ENCODE measurements at places on chromosomes 1 and 21.

GRCh38 chr1:205719762-205720161, 30.2 kb downstream of the NUCKS1 start:
- DNase-seq: no peak

GRCh38 chr21:45166931-45167330, 92.6 kb downstream of the ADARB1 start:
- no peak for DNase-seq

GRCh38 chr21:33546086-33546485, 3.2 kb downstream of the SON start:
- no peak for DNase-seq

GRCh38 chr1:36842448-36842847, 191.9 kb downstream of the GRIK3 start:
- no peak for DNase-seq

DNA sequence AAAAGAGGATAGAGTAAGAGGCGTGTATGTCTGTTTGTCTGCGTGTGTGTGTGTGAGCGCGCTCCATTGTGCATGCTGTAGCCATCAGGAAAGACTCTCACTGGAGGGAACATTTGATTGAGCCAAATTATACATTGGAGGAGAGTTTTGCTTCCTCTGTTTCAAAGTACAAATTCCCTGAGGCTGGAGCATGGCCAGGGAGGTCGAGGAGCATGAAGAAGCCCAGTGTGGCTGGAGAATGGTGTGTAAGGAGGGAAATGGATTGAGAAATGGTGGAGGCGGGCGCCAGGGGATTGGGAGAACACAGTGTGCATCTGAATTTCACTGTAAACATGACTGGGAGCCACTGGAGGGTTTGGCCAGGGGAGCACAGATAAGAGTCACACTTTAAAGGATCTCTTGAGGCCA, 22.1 kb upstream of the EFNA1 start:
- DNase-seq: no peak

DNA sequence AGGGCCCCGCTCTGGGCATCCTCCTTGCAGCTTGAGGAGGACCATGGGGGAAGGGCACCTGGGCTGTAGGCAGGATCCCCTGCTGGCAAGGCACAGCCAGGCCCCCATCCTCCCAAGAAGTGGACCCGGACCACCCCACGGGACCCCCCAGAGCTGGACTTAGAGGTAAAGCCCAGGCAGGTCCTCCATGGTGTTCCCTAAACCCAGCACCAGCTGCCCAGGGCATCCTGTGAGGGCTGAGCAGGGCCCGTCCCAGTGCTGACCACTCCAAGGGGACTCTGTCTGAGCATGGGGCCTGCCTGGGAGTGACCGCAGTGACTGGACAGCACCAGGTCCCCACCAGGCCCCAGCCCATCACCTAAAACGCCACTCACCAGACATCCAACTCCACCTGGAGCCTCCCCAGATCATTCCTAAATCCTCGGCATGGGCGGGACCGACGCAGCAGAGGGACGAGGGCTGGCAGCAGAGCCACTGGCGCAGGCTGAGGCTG, 21.3 kb downstream of the COL6A2 start:
- no peak for DNase-seq

DNA sequence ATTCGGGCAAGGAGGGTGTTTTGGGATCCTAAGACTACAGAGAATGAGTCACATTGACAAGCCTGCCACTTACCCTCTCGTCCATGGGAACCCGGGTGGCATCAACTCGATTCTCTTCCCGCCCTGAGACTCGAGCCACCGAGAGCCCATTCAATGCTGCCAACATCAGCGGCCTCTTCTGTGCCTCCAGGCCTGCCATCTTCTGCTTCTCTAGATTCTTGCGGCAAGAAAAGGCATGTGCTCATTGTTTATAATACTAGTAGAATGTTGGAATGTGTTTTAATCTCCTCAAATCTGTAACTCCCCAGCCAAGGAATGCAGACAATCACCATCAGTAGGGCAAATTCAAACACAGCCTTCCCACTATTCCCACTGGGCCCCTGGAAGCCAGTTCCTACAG, 96.9 kb downstream of the SMYD2 start:
- no peak for DNase-seq

- no peak for DNase-seq
Observed at GRCh38 chr1:86582161-86582560, 35.3 kb downstream of the CLCA4 start.

- no peak for DNase-seq
Observed at GRCh38 chr1:21280482-21280881, 9.8 kb downstream of the ECE1 start.

DNA sequence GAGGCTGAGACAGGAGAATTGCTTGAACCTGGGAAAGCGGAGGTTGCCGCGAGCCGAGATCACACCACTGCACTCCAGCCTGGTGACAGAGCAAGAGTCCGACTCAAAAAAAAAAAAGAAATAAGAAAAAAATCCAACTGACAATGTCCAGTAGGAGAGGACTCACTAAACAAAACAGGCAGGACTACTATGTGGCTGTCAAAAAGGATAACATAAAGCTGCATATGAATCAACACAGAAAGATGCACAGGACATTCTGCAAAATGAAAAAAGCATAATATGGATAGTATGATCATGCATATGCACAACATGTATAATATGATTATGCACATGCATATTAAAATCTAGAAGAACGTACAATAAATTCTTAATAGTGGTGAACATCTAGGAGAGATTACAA, 80.7 kb downstream of the JAK1 start:
- DNase-seq: no peak

DNA sequence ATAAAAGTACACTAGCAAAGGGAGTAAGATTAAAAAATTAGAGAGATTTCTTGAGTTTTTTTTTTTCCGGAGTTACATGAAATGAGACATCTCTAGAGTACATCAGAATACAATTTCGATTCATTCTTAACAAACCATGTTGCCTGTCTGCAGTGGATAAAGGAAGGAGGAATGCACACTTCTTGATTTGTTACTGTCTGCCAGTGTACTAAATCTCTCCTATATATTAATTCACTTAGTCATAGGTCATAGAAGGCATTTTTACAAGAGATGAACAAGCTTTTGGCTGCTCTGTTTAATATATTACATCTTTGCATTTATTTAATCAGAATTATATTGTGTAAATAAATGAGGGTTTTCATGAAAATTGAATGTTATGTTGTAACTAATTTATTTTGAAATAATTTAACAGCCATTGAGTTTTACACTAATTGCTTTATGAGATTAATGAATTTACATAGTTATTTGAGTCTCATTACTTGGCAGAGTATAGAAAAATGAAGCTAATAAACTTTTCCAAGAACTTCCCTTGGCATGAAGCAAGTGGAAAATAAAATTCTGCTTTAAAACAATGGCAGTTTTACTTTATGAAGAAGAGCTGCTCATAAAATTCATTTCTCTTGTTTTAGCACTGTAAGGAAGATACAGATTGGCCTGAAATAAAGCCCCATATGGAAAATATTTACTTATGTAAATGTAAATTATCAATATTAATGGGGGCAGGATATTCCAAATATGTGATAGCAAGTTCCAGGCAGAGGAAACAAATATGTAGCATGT, 1284.7 kb downstream of the BRINP3 start:
- no peak for DNase-seq

DNA sequence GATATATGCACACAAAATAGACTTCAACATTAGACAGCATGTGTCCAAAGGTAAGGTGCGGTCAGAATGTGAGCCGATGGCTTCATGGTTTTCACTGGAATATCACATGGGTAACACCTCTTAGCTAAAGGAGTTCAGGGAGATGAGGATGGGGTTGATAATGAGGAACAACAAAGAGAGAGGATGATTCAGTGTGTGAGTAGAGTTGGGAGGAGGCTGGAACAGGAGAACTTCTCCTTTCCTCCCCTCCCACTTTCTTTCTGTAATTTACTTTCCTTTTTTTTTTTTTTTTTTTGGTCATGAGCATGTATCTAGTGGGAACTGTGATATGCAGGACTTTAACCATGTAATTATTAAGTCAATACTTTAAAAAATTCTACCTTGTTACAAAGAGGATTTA, 99.4 kb downstream of the FASLG start:
- DNase-seq: no peak

GRCh38 chr1:46062651-46063319, 69.6 kb downstream of the PIK3R3 start:
- no peak for DNase-seq

GRCh38 chr1:194813096-194813495, 1626.7 kb upstream of the B3GALT2 start:
- no peak for DNase-seq

- no peak for DNase-seq
Observed at GRCh38 chr21:42307106-42307505, 8.1 kb downstream of the TFF3 start.

DNA sequence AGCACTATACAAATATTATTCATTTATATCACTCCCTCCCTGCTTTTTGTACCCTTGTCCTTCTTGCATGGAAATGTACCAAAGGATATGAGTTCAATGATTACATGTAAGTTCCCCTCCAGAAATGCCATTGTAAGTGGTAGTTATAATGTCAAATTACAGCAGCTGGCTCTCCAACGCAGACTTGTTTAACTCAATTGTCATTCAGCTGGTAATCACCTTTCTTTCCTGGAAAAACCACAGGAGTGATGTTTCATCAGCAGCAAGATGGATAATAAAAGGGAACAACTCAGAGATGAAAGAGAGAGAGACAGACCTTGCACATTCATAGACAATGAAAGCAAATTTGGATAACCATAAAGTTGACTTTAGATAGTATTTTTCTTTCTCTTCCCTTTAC, 578.6 kb upstream of the PBX1 start:
- no peak for DNase-seq

GRCh38 chr1:156740237-156740740, 599 bp downstream of the MRPL24 start:
- DNase-seq: no peak

- no peak for DNase-seq
Observed at GRCh38 chr1:71044833-71045232, 2.8 kb downstream of the PTGER3 start.

DNA sequence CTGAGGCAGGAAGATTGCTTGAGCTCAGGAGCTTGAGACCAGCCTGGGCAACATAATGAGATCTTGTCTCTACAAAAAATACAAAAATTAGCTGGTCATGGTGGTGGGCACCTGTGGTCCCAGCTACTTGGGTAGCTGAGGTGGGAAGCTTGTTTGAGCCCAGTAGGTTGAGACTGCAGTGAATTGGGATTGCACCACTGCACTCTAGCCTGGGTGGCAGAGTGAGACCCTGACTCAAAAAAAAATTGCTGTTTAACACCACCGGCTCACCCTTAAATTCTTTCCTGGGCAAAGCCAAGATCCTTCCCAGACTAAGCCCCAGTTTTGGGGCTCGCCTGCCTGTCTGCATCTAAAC, 6.6 kb upstream of the NSUN4 start:
- DNase-seq: no peak

GRCh38 chr1:226233293-226233692, 9.8 kb downstream of the MIXL1 start:
- DNase-seq: no peak

DNA sequence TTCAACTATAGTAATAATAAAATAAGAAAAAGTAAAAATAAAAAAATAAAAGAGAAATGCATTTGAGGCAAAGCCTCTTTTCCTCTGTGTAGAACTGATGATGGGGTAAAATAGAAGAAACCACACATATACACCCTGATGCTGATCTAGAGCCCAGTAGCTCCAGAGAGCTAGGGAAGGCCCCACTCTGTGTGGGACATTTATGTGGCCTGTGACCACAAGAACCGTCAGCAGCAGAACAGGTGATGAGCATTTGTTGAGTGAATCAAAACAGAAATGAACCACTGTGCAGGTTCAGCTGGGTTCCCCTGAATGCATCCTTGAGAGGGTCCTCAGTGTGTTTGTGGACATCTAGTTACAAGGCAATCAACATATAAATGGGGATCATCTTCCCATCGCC, 221.8 kb upstream of the HOOK1 start:
- no peak for DNase-seq

DNA sequence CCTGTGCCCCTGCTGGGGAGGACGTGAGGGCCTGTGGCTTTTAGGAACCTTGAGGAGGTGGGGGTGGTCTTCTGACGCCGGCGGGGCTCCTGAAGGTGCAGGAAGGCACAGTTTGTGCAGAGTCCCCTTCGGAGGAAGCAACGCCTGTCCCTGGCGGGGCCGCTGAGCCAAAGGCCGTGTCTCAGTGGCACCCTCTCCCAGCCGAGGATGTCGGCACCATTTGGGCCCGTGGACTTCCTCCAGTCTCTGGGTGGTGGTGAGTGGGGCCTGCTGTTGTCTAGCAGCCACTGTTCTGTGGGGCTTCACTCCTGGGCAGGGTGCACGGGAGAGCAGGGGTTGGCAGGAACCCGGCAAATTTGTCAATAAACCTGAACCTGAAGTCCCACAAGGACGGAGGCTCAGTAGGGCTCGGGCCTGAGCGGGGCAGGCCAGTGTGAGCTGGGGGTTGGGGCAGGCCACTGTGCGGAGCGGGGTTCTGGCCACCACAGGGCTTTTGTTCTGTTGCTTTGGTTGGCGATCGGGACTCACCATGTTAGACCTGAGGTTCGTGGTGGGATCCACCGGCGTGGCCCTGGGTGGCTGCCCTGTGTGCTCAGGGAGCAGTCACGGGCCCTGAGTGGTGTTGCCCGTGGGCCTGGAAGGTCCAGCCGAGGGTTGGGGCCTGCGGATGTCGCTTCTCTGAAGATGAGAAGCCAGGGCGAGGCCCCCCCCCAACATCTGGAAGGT, 64.8 kb downstream of the SKI start:
- DNase-seq: no peak

- DNase-seq: no peak
Observed at GRCh38 chr1:62493656-62494055, 56.8 kb downstream of the USP1 start.

GRCh38 chr1:23383577-23384311, 14.1 kb upstream of the ZNF436 start:
- no peak for DNase-seq

GRCh38 chr1:171913385-171913784, 72.1 kb downstream of the DNM3 start:
- DNase-seq: no peak

GRCh38 chr1:227726924-227727599, 8.0 kb downstream of the JMJD4 start:
- DNase-seq: no peak

DNA sequence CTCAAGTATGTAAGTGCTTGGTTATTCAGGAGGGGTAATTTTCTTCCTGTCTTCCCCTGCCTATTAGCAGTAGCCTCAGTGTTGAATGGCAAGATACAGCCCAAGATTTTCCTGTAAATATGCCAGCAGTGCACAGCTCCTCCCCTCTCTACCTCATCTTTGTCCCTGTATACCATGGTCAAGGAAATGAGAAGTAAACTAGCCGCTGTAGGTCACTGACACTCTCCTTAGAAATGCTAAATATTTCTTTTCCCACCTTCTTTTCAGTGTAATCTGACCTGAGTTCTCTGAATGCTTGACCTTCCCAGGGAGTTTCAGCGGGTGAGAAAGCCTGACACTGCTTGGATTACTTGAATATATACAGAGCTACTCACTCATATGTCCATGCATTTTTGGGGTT, 84.1 kb upstream of the ZNF326 start:
- DNase-seq: no peak

GRCh38 chr1:197181982-197182381, 35.5 kb upstream of the ASPM start:
- no peak for DNase-seq

Data from NCI-H1436 treated with DMSO at 0.1 percent for 48 hours (cell line).